ENCODE measurements at places on chromosomes 7 and 10.

DNA sequence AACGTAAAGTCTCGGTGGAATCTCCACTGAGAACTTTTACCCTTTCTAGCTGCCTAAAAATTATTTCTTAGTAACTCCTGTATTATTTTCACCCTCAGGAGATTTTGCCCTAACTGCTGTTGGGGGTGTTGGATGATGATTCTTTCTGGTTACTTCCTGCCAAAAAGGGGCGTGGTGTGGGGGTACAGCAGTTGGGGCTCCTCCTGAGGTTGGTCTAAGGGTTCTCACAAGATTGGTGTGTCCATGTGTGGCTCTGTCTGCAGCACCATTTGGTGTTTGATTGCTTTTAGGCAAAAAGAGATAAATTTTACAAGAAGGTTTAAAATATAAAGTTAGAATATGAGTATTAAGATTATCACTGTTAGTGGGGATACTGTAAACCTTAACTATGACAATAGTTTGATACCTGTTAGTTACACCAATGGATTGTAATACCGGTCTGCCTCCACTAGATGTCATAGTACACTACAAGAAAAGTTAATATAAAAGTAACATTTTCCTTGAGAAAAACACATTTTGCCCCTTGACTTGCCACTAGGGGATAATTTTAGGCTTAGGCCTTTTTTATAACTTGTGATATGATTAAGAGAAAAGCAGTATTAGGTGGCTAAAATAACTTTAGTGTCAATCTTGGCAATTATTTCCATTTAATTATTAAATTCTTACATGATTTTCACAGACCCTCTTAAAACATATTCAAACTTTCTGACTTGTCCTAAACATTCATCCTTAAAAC, 928.7 kb downstream of the IPMK start:
- DNase-seq, result peak; percentile 27

- no peak for DNase-seq
These were observed 20.5 kb upstream of the COL1A2 start for GRCh38 chr7:94374231-94374630.

- DNase-seq, result no peak
These were observed 66.2 kb upstream of the PDGFA start for GRCh38 chr7:585873-586272.

GRCh38 chr10:68526634-68527307, 552 bp downstream of the SLC25A16 start:
- no peak for DNase-seq

DNA sequence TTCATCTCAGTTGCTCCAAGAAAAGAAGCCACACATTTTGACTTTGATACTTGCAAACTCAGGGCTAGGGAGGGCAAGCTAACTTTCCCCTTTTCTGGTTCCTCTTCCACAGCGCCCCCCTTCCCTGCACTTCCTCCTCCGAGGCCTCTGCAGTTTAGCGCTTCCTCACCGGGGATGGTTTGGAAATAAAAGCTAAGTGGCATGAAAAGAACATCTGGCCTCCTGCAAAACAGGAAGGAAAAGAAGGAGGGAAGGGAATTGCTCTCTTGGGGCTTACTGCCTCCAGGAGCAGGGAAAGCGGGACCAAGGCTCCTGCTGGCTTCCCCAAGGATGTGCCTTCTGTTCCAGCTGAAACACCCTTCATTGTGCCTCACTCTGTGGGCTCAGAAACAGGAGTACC, 42.3 kb downstream of the PRKCQ start:
- DNase-seq, result no peak

DNA sequence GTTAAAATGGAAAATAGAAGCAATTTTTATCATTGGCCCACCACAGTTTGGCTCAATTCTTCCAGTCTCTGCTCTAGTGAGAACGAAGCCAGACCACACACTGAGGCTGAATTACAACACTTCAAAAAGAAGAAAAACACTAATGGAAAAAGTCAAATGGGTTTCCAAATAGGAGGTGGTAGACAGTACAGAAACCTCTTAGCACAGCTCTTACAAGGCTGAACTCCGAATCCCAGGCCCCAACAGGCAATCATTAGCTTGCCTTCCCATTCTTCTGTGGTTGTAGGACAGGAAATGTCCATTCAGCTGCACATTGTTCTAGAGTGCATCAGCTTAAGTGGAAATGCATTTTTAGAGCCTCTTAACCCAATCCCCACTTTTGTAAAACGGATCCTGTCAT, 115.1 kb upstream of the MEOX2 start:
- DNase-seq, result no peak

DNA sequence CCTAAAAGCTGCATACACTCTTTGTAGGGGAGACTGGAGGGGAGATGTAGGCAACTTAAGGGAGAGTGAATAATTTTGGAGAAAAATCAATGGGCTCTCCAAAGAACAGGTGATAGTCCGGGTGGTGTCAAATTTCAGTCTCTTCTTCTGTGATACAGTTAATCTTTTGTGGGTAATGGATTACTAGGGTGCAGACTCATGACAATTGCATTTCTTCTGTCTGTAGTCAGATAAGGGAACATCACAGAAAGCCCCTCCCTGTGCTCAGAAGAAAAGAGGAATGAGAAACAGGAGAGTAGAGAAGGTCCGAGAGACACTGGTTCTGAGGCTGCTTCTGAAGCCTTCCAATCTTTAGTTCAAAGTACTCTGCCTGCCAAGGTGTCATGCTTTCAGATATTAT, 1140.7 kb upstream of the LRRN3 start:
- DNase-seq, result no peak

GRCh38 chr10:119395280-119396007, 147.1 kb downstream of the RGS10 start:
- DNase-seq, result no peak

DNA sequence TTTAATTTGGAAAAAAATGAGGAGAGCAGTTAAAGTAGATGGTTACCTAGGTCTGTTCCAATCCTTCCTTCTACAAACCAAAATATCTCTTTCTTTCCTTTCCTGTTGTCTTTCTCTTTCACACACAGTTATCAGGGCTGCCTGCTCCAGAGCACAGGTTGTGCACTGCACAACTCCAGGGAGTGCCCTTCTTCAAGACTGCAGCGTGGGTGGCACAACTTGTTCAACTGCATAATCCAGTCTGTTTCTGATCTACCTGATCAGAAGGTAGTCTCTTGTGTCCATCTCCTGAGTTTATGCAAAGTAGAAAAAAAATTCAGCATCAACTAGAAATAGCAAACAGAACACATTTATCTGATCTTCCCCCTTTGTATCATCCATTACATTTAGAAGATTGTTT, 78.1 kb upstream of the COL13A1 start:
- DNase-seq, result no peak

DNA sequence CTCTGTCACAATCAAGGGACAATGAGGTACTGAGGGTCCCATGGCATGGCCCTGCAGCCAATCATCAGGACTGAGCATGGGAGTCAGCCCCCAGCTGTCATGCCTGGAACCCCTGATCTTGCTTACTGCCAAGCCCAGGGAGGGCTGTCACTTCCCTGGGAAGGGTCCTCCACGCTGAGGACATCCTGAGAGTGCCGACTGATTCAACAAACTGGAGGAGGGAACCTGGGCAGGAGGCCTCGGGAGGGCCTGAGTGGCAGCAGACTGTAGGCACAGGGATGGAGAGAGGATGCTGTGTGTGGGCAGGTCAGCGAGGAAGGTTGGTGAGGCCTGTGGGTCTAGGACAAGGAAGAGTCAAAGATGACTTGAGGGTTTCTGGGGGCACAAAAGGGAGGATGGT, 154.3 kb downstream of the ZNF248 start:
- no peak for DNase-seq

- no peak for DNase-seq
These were observed at the start of gene GNG11 for GRCh38 chr7:93921607-93922566. Gene GNG11 (plus strand): TSS chr7:93921735. CDS start chr7:93922138, 403 bp downstream.

DNA sequence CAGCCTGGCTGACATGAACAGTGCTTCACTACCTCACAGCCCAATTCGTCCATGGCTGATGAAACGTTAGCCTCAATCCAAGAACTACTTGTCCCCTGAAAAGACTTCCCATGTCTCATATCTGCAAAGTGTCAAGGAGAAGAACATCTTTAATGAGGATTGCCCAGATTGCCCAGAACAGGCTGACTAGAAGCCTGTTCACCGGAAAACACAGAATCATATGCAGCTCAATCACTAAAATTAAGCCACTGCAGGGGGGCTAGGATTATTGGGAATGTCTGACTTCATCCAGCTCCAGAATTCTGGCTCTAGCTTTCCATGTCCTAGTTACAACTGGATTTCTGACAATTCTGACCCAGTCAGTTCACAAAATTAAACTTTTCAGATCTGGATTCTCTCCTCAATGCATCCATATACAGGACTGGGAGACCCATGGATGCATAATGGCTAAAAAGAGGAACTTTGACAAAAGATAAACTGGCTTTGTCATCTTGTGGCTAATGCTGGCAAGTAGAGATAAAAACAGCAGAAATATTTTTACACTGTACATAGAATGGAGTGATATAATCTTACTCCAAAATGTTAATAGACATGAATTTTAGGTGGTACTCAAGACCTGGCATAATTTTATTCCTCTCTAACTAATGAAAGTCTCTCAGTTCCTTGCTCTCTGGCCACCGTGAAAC, 467.0 kb upstream of the POT1 start:
- DNase-seq, result no peak

- DNase-seq, result no peak
These were observed 82.6 kb downstream of the KCNMA1 start for GRCh38 chr10:77554996-77555397.

DNA sequence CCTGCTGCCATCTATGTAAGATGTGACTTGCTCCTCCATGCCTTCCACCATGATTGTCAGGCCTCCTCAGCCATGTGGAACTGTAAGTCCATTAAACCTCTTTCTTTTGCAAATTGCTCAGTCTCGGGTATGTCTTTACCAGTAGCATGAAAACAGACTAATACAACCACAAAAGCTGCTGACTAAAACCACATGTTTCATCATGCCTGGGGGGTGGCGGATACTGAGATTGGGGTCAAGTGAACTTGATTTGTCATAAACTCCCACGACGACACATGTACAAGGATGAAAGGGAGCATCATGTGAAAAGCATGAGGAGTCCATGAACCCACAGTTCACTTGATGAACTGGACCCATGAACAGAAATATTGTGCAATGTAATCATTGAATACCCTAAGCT, 134.9 kb upstream of the ANK3 start:
- DNase-seq, result no peak

DNA sequence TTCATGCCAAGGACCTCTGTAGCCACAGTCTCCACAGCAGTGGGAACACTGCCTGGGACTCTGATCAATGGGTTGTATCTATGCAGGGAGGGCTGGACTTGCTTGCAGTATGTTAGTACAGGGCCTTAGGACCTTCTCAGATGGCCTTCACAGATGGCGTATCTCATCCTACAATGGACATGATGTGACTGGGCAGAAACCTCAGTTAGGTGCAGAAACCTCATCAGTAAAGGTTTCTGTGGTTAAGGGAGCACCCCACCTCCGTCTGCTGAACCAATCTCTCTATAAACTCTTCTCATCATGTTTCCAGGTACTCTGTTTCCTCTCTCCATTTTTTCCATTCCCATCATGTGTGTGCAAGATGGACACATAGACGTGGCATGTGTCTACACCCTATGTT, 154.9 kb downstream of the EVX1 start:
- DNase-seq, result no peak

DNA sequence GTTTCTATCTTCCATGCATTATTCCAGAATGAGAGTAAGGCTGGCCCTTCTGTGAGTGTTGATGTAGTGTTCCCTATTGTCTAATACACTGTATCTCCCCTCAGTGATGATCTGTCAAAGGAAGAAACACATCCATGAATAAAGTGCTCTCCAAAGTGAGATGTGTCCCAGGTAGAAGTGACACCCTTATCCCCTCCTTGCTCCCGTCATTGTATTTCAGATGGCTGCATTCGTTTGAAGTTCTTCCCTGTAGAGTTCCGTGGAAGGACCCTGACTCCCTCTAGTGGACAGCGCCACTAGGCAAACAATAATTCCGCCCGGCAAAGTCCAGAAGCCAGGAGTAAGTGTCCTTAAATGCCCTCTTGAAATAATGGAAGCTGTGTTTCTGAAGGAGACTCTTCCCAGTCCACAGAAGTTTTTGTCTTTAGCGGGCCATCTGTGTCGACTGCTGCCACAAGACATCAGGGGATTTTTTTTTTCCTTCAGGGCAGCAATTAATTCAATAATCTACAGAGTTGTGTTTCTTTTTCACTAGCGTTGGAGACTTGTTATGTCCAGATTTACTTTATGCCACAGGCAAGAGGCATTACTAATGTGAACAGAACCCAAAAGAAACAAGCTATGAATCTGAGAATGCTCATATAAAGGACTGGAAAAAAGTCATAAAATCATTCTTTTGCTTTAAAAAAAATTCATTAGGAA, 64.6 kb downstream of the THNSL1 start:
- DNase-seq, result peak; percentile 65

- peak; percentile 59 for DNase-seq
These were observed 315.7 kb downstream of the TNS3 start for GRCh38 chr7:47266131-47266706.

DNA sequence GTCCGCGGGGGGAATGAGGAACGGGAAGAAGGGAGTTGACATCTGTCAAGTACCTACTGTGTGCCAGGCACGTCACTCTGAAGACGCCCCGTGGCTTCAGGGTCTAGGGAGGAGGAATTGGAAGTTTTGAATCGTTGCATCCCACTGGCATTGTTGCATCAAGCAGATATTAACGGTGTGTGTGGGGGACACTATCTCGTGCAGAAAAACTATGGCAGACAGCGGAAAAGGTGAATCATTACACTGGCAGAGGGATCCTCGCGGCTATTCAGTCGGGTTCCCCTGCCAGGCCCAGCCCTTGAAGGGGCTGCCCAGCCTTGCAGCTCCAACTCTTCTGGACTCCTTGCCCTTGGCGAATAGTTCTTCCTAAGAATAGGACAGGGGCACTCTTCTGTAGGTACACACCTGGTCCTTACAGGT, 1.0 kb upstream of the KIAA1549 start:
- DNase-seq, result no peak

DNA sequence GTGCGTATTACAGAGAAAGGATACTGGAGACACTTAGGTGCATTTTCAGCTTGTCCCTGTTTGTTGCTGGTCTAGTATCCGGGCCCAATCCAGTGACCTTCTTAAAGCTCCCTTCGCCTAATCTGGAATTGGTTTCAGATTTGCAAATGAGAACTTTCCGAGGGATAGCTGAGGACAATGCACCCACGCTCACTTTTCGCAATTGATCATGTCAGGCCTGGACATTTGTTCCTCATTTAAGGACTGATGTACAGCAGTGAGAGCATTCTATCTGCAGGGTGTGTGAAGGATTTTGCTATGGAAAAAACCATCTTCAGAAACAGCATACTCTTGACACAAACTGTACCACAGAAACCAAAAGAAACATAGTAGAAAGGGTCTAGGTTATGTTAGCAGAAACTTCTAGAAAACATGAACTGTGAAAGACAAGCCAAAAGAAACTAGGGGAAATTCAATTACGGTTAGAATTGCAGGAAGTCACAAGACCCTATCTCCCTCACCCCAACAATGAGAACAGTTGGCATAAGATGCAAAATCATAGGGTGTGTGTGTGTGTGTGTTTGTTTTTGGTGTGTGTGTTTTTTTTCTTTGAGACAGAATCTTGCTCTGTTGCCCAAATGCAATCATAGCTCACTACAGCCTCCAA, 331.1 kb downstream of the CALN1 start:
- DNase-seq, result no peak

DNA sequence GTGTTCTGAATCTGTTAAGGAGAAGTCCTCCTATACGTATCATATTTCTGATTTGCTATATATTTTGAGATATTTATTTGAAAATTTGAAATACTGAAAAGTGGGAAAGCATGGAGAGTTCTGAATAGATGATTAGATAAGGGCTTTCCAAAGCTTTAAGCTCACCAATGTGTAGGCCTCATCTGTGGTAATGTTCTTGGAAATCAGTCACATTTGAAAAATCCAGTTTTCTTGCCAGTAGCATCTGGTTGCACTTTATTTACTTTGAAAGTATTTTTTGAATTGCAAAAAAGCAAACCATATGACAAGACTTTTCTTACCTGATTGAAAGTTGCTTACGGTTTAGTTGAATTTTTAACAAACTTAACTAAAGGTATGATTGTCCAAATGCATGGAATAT, 21.7 kb downstream of the ADD3 start:
- no peak for DNase-seq

Measured in NCI-H748 treated with DMSO at 0.1 percent for 48 hours (cell line).